ENCODE measurements at places on chromosomes 5 and 9.
A peak's percentile ranks its signal among the peaks of the same experiment; 100 is the strongest.

DNA sequence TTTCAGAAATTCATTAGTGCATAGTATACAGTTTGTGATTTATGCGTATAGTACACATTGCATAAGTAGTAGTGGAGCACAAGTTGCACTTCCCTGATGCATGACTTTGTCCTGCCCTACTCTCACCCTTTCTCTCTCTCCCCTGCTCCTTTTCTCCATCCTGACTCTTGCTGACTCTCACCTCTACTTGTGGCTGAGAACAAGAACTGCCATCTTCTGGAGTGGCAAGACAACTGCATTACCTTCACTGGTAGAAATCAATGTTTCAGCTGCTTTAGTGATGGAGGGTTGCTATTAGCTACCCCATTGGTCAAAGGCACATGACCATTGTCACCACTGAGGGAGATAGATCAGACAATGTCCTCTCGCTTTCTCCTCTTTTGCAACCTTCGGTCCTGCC is 26.9 kb downstream of the SPEF2 start:
- DNase-seq: no peak

- DNase-seq: no peak
These were observed 8.5 kb downstream of the HCN1 start for GRCh38 chr5:45687701-45688100.

GRCh38 chr5:82364497-82364896 is 86.3 kb upstream of the RPS23 start:
- DNase-seq: no peak

DNA sequence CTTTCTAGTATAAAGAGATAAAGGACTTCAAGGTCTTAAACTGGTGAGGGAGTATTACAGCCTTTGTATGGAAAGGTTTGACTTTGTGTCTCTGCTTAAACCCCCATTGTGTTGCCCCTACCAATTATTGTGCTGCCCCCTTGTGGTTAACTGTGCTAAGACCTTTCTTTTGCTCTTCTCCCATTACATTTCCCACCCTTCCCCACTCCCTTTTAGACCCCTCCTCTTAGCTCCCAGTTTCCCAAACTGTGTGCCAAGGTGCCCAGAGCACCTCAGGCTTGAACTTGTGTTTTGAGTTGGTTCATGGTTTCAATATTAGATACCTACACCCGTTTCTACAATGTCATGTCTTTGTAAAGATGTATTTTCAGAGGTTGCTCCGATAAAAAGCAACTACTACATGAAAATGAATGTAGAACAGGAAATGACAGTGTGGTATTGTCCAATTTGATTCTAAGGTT is 2.9 kb downstream of the JAK2 start:
- DNase-seq: peak; percentile 13

- no peak for DNase-seq
These were observed at the start of gene MYO10 for GRCh38 chr5:16936150-16936988. Gene MYO10 (minus strand): TSS chr5:16936288. CDS start chr5:16935808, 480 bp downstream.

- DNase-seq: no peak
These were observed 994 bp downstream of the IRGM start for GRCh38 chr5:150847334-150847695.

- DNase-seq: no peak
These were observed 465.5 kb downstream of the DNAH5 start for GRCh38 chr5:13478831-13479465.

All from stimulated activated CD8-positive, alpha-beta memory T cell treated with anti-CD3 and anti-CD28 coated beads, Interleukin-4, amount 100 ng/mL, for 1 hour (primary cell).